ENCODE measurements at places on chromosomes 4 and X. TPM values are rescaled to one million over a fixed set of nuclear protein-coding genes. Genes with fewer than 3 reads are reported as not detected.

DNA sequence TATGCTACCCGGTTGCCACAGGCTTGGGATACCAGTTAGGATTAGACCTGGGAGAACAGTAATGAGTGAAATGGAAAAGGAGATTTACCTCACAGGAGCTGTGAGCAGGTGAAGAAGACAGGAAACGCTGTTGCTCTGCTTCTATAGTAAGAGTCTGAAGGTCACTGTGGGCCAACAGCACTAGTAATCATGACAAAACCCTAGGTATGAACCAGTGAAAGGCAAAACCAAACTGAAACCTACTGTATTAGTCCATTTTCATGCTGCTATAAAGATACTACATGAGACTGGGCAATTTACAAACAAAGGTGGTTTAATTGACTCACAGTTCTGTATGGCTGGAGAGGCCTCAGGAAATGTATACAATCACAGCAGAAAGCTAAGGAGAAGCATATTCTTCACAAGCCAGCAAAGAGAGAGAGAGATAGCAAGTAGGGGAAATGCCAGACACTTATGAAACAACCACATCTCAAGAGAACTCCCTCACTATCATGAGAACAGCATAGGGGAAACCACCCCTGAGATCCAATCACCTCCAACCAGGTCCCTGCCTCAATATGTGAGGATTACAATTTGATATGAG is 736.7 kb upstream of the INTU start:
- DNase-seq = no peak

DNA sequence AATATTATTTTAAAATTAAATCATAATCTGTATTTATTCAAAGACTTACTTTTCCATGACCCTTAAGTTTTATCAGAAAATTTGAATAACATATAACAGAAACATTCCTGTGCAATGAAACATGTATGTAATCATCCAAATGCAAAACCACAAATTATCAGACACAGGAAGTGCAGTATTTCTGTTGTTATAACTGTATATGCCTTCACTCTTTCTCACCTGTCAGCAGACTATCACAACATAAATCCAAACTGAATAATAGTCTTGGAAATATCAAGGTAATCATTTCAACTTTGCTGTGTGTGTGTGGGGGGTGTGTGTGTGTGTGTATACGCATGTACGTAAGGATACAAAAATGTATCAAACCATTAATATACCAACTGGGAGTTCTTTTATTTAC is 285.9 kb downstream of the SLC7A11 start:
- no peak for DNase-seq

DNA sequence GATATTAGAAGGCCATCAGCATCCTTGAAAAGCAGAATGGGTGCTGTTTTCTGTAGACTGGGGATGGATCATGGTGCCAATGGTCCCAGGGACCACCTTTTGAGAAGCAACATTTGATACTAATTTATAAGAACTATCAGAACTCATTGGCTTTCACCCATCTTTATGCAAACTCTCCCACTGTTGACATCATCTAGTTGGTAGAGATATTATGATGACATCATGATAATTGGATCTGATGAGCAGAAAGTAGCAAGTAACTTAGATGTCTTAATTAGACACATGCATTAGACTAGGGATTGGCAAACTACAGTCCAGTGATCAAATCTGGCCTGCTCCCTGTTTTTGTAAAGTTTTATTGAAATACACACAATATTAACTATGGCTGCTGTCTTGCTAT is 181.0 kb downstream of the DCHS2 start:
- no peak for DNase-seq

GRCh38 chrX:124530803-124531202 is 184.4 kb downstream of the SH2D1A start:
- DNase-seq = no peak

GRCh38 chrX:122219735-122220134 is 964.3 kb upstream of the GRIA3 start:
- DNase-seq = no peak

ERAS gene
- total RNA-seq = not detected

TCEAL9 gene
- total RNA-seq = 46.1 TPM
